Fibroblast of skin of left quadriceps (primary cell): ENCODE measurements at places on chromosomes 2 and 18.

DNA sequence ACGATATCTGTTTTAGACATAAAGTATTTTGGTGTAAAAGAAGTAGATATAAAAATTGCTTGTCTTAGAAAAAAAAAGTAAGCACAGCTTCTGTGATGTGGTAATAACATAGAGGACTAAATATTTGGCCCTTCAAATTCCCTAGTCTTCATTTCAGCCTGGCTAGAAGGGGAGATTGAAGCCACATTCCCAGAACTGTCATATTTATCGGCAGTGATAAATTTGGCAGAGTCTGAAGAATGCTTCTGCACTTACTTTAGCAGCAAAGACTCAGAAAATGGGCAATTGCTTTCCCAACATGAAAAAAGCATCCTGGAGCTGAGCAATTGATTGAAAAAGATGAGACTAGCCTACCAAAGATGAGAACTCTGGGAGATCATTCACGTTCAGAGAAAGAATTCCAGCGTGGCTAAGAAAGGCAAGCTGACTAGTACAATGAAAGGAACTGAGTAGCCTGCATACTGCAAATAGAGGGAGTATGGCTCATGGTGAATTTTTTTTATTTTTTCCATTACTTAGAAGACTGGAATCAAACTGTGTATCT is 278.7 kb upstream of the KLHL29 start:
- no peak for DNase-seq

DNA sequence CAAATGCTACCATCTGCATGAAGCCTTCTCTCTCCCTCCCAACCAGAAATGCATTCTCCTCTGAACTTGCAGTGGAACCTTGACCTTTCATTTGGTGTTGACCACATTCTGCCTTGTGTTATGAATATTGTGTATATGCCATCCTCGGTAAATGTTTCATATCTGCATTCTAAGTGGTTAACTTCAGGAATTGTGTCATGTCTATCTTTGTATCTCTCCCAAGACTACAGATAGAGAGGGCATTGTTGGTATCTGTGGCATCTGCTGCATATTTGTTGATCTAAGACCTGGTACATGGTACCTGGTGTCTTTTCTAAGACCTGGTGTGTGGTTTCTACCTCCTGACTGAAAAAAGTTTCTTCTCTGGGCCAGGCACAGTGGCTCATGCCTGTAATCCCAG is 34.0 kb downstream of the CASP10 start:
- no peak for DNase-seq

- peak; percentile 64 for DNase-seq
Measured at GRCh38 chr2:140600116-140600515, 1530.7 kb downstream of the LRP1B start.

DNA sequence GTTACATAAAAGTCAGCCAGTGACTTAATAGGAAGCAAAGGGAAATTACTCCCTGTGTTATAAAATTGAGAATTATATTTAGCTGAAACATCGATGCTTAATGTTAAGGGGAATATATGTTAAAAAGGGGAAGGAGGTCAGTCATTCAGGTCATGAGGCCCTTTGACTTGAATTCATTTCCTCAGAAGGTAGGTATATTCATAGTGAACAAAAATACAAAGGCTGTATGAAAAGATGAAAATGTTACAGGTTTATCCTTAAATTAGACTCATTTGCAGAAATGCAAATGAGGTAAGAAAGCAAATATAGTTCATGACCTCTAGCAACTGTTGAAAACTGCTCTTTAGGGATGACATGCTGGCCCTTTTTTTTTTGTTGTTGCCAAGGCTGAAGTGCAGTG is 20.8 kb downstream of the MSH6 start:
- DNase-seq = no peak

GRCh38 chr2:166831930-166832329 is 56.4 kb upstream of the XIRP2 start:
- DNase-seq = no peak

- no peak for DNase-seq
Measured at GRCh38 chr2:168929031-168929430, 27.9 kb downstream of the G6PC2 start.

- DNase-seq = no peak
Measured at GRCh38 chr2:119617455-119617854, 61.5 kb upstream of the TMEM177 start.

DNA sequence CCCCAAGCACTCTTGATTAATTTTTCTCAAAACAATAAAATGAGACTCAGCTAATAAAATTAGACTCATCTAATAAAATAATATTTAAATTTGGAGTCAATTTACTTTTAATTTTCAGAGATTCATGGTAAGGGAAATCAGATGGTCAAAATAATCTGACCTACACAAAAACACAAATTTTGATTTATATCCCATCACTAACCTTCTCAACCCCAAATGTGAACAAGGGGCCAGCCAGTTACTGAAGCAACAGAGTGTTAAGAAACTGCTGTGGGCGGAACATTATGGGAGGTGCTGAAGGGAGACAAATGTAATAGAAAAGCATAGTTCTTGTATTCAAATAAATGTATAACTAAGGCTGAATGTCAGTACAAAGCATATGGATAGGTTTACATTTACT is 28.5 kb upstream of the PPP3R1 start:
- DNase-seq = no peak

- DNase-seq = no peak
Measured at GRCh38 chr18:51229328-51229727, 31.8 kb upstream of the MEX3C start.

GRCh38 chr2:112805542-112805941 is 21.2 kb upstream of the IL1A start:
- no peak for DNase-seq

DNA sequence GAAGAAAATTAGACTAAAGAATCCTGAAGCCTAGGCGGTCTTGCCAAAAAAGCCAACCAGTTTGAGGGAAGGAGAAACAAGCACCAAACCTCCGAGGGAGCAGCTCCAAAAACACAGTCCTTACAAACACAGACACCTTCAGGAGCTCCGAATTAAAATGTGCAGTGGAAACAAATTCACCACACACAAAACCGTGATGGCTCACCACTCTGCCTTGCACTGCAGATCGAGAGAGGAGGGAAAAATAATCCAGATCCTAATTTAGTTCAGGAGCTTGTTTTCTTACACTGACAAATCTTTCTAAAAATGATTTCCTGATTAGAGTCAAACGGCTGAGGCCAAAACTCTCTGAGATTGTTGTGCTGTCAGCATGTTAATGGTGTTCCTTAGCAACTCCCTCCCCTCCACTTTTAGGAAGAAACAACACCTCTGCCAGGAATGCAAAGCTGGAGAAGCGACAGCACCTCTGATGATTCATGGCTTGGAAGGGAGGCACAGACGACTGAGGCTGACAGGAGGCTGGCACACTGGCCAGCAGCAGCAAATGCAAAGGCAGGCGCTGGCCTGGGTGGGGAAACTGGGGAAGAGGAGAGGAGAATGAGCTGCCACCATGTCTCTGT is 249.4 kb upstream of the KLHL29 start:
- no peak for DNase-seq

DNA sequence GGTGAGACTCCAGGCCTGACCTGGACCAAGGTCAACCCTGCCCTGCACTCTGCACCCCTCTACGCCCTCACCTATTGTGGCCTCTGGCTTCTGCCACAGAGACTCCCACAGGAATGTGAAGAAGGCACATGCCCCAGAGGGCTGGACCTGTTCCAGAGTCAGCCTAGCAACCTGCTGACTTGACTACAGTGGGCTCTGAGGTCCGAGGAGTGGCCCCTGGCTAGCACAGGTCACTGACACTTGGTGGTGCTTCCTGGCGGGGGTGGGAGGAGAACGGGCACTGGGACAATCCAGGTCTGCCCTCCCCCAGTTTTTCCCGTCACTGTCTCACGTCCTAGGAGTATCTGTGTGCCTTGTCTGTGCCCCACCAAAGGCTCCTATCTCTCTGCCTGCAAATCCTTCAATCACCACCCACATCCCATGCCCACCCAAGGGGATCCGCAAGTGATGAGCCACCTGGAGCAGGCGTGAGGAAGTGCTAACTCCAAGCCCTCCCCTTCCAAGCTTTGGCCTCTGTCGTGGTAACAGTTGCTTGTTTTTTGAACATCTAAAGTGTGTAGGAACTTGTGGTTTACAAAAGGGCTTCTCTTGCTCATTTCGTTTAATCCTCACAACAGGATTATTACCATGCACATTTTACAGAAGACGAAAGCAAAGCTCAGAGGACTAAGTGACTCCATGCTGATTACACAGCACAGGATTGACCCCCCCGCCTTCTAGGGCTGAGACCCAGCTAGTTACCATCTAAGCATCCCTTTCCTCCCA is 86.2 kb downstream of the MCFD2 start:
- DNase-seq = no peak

- DNase-seq = no peak
Measured at GRCh38 chr2:121579309-121579708, 48.6 kb downstream of the RNU4ATAC start.

DNA sequence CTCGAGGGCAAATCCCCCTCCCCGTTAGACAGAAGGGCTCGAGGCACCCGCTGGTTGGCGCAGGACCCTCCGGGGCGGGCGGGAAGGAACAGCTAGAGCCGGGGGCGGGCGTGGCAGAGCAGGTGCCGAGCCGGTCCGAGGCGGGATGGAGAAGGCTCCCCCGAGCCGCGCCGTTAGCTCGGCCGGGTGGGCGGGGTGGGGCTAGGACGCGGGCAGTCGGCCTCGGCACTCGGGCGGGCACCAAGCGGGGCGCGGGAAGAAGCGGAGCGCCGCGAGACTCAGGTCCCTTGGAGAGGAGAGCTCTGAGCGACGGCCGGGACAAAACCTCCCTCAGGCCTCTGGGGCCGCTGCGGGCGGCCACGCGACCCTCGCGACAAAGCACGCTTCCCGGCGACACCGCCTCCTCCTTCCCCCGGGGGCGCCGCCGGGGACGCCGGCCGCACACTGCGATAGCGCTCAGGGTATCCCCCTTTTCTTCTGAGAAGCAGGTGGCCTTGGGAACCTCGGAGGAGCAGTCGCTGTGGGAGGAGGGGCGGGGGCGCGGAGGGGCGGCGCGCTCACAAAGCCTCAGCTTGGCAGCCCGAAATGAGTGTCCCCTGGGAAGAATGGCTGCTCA is 721 bp downstream of the FHOD3 start:
- DNase-seq = no peak

DNA sequence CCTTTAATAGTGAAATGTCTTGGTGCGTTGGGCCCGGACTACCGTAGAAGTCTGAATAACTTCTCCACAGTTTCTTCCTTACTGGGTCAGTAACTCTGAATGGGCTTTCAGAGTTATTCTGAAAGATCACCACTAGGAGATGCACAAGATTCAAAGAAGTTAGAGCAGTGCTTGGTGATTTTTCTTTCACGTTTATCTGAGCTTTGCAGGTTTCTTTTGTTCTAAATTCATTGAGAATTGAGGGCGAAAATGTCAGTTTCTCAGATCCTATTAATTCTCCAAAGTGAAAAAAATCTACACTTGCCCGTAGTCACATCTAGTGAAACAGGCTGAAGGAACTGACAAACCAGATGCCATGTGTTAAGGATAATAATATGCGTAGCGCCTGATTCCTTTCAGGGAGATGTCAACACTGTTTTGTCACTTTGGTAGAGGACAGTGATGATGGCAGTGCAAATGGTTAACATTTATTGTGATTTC is 70.1 kb downstream of the QPCT start:
- DNase-seq = peak; percentile 71

GRCh38 chr2:232526372-232526941 is 497 bp downstream of the CHRND start:
- no peak for DNase-seq

DNA sequence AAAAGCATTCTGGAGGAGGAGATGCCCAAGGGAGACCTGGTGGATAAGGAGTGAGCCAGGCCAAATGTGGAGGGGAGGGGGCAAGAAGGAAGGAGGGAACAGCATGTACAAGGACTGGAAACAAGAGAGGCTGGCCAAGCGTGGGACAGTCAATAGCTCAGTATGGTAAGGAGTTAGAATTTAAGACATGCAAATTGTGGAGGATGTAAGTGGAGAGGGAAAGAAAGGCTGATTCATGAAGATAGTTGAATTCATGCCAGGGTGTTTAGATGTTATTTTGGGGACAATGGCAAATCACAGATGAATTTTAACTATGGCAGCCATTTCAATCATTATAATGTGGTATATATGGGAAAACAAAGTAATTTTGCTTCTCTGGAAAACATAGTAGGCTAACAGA is 462.3 kb downstream of the MEIS1 start:
- DNase-seq = peak; percentile 51

DNA sequence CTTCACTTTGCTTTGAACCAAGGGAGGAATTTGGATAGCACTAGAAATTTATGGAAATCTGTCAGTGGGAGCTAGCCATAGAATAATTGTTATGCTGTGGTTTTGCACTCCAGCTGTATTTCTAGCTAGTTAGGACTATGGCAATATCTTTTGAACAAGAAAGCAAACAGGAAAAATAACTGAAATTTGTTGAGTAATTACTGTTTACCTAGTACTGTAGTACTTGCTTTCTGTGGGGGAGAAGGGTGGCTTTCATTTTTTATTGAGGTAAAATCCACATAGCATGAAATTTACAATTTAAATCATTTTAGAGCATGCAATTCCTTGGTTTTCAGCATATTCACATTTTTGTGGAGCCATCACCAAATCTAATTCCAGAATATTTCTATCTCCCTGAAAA is 28.4 kb downstream of the MBD5 start:
- no peak for DNase-seq

- DNase-seq = no peak
Measured at GRCh38 chr2:10413991-10414451, 34.1 kb downstream of the ODC1 start.

DNA sequence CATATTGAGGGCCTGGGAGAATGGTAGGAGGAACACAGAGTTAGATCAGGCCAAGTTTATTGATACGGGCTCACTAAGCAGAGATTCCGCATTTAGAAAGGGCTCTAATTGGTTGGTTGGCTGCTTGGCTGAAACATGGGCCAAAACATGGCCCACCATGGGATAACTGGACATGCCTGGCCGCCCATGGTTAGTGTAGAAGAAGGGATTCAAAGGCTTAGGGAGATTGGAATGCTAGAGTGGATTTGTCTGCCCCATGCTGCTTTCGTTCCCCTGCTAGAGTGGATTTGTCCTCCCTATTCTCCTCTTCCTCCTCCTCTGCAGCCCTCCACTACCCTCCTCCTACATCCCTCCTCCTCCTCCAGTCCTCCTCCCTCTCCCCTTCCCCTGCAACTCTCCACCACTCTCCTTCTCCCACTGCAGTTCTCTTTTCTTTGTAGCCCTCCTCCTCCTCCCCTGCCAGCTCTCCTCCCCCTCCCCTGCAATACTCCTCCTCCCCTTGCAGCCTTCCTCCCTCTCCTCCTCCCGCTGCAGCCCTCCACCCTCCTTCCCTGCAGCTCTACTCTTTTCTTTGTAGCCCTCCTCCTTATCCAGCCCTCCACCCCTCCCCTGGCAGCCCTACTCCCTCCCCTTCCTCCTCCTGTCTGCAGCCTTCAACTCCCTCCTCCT is 17.2 kb downstream of the BOK start:
- DNase-seq = no peak

GRCh38 chr18:42730272-42730671 is 385.2 kb downstream of the RIT2 start:
- DNase-seq = no peak

GRCh38 chr18:25350489-25351251 is 1.3 kb downstream of the ZNF521 start:
- DNase-seq = peak; percentile 30

GRCh38 chr18:9944805-9945204 is 31.0 kb downstream of the VAPA start:
- DNase-seq = no peak
